ENCODE measurements at places on chromosomes 6 and 20.

- DNase-seq, result no peak
These were observed 104.2 kb downstream of the AGPAT4 start for GRCh38 chr6:161169696-161170095.

GRCh38 chr20:1130847-1131246 lies 12.4 kb downstream of the PSMF1 start:
- DNase-seq, result no peak

GRCh38 chr6:37713529-37714119 lies 15.9 kb upstream of the MDGA1 start:
- peak; percentile 87 for DNase-seq

DNA sequence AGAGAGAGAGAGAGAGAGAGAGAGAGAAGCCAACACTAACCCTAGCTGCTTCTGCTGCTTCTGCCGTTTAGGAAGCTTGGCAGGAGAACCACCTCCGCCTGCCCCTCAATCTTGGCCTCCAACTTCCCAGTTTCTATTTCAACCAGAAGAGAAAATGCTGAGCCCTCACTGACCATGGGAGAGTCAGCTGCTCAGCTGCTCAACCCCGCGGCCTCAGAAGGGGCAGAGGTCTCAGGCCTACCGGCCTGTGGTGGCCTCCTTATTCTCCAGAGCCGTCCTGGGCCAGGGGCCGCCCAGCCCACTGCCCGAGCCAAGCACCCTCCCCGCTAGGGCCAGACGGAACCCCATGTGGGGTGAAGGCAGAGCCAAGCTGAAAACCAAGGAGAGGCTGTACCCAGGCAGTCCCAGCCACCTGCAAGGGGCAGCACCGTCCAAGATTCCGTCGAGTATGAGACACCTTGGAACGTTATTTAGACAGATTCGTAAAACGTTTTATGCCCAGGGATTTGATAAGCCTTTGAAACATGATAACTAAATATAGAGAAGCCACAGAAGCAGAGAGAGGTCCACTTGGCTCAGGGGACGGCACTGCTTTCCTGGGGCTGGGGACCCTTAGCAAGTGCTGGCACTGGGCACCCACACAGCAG lies 116.6 kb downstream of the DLL1 start:
- no peak for DNase-seq

- DNase-seq, result peak; percentile 87
These were observed 995 bp upstream of the GSTA4 start for GRCh38 chr6:52995913-52996645.
